ENCODE measurements at places on chromosomes 6 and 20.

DNA sequence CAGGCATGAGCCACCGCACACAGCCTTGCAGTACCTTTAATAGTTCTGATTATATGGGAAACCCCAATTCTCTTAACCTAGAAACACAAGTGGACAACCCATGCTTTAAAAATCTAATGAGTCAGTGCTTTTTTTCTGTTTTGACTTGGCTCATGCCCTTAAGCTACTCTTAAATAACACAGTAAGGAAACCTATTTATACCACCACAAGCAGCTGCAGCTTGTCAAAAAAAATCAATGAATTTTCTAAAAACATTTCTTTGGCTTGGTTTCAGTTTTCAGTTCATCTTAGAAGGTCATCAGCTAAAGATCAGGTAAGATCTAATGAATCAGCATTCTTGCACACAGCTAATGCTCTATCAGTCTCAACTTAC is 124.1 kb upstream of the DST start:
- DNase-seq, result no peak

DNA sequence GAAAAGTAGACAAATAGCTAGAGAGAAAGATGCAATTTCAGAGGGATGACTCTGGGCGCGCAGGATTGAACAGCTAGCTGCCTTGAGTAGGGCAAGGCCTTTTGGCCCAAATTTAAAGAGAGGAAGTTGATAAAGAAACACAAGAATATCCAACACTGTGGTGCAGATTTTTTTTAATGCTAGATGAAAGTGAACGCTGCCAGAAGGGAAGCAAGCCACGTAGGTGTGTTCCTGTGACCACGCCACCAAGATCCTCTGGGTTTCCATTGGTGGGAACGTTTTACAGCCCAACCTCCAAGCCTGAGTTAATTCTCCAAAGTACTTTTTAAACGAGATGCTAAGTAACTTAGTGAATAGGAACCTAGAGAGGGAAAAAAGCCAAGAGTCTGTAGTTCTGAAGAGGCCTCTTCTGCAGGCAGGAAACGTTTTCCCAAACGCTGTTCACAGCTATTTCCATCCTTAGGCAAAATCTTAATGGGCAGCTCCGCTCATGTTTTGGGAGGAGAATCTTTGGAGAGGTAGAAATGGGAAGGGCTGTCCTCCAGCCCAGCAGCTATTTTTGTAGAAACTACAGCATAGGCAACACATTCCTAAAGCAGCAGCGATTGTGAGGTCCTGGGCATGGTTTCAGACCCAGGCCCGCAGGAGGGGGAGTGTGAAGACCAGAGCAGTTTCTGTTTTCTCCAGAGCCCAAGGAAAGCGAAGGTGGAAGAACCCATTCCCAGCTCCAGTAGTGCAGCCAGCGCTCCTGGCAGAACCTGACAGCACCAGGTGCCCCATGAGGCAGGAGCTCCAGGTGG is 8.2 kb downstream of the LY86 start:
- DNase-seq, result no peak

GRCh38 chr6:22600059-22600458 is 30.7 kb downstream of the HDGFL1 start:
- no peak for DNase-seq

DNA sequence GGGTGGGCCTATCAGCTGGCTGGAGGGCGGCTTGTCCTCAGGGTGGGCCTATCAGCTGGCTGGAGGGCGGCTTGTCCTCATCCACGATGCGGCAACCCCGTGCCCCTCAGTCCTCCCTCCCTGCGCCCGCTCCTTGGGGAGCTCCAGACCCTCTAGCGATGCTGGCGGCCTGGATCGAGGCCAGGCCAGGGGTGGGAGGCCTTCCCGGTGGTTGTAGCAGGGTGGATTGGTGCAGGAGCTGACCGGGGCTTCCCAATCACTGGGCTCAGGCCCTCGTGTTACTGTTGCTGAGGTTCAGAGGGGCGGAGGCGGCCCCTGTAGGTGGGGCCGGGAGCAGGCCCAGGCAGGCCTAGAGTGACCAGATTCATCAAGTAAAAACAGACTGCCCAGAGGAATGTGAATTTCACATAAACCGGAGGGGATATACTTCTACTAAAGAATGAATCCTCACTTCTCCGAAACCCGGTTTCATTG is 8.8 kb downstream of the SLC17A9 start:
- DNase-seq, result no peak

DNA sequence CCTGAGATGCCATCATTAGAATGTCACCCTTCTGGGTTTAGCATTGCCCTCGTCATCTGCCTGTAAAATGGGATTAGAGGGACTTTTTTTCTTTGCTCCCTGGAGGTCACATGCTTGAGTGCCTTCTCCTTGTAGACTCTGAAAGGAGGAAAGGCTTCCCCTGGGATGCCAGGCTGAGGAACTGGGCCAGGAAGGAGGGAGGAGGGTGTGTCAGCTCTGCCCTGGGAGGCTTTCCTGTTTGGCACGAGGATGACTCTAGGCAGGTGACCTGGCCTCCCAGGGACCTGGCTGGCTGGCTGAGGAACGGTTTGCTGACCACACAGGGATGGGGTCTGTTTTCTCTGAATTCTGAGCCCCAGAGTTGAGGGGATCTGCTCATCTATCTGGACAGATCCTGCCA is 137.9 kb upstream of the RNF24 start:
- DNase-seq, result no peak

- no peak for DNase-seq
These were observed 178.5 kb downstream of the SASH1 start for GRCh38 chr6:148521158-148521557.

DNA sequence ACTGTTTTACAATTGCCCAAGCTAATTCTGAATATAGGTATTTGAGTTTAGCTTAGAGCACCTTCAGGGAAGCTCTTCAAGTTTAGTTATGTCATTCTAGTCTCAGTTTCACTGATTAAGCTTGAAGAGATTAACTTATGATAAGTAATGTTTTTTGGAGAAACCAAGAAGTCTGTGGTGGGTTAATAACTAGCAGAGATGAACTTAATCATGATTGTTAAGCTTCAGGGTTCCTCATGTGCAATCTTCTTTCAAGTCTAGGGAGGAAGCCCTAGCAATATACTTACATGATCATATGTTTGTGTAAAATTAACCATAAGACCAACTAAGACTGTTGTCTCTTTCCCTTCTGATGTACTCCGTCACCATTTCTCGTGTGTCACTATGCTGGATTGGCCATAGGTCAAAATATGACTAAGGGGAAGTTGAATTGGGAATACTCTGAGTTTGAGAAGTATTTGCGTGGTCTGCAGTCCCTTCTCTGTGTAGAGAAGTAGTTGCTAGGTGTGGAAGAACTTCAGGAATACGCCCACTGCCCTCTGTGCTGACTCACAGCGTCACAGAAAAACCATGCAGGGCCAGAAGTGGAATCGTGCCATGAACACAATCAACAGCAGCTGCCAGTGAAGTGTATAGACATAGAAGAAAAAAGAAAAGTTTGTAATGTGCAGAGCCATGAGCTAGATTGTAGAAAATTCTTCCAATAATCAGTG is 88.3 kb downstream of the SH3BGRL2 start:
- DNase-seq, result no peak

DNA sequence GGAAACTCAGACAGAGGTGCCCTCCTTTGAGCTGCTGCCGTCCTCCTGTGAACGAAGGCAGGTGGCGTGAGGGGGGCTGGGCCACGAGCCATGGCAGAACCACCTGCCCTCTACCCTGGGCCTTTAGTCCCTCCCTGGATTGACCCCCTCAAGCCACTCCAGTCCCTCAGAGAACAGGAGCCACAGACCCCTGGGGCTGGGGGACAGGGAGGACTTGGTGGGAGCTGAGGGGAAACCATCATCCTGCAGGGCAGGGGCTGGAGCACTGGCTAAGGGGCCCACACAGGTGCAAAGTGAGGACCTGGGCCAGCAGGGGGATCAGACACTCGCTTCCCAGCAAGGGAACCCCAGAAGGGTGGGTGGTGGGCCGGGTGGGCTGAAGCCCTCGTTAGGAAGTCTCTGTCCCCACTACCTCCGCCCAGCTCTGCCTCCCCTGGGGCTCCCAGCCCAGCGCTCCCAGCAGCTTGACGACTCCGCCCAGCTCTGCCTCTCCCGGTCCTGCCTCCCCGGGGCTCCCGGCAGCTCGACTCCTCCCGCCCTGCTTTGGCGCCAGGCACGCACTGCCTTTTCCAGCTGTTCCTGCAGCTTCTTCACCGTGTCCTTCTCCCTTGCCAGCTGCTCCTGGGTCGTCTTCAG is 44.4 kb downstream of the DSTN start:
- DNase-seq, result no peak

GRCh38 chr6:51529240-51529639 is 558.2 kb downstream of the PKHD1 start:
- no peak for DNase-seq

DNA sequence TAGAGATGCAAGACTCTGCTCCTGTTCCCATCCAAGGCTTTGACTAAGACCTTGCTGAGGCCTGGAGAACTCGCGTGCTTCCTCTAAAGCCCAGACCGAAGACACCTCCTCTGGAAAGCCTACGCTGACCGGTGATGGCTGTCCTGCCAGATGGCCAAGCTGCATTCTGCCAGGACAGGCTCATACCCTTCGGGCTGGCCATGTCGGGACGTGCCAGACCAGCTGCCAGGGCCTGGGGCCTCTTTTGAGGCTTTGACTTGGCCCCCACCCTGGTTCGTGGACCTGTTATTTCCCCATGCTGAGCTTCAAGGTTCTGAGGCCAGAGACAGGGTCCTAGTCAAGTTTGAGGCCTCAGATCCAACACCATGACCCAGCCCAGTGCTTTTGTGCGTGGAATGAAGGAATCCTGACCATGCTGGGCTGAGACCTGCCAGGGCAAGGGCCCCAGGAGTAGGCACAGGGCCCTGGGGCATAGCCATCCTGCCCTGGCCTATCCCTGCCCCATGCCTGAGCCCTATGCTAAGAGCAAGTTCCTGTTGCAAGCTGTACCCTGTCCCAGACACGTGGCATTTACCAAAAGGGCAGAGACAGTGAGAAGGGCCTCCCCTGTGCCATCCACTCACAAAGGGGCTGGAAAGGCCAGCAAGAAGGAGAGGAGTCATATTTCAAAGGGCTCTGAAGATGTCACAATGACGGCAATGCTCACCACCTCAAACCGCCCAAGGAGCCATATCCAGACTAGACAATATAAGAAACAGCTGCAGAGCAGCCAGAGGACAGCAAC is 42.8 kb downstream of the MRPL14 start:
- no peak for DNase-seq

- no peak for DNase-seq
These were observed 855.8 kb upstream of the CITED2 start for GRCh38 chr6:140230282-140230681.

DNA sequence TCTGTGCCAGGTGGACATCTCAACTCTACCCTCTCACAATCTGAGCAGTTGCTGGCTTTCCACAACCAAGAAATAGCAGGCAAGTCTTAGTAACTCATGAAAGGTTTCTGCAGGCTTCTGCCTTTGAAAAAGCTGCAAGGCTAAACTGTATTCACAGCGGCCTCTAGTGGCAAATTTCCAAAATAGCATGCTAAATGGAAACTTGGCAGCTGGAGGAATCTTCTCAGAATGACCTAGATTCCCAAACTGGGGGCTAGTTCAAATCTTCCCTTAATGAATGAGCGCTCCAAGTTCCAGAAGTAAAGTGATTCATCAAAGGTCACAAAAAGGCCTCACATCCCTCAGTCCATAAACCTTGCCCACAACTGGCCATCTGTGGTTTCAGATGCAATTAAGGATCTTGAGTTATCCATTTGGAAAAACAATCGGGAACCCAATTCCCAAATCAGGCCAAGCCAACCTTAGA is 11.9 kb upstream of the CPNE5 start:
- no peak for DNase-seq

- no peak for DNase-seq
These were observed 150.7 kb downstream of the DLL1 start for GRCh38 chr6:170140129-170140528.

DNA sequence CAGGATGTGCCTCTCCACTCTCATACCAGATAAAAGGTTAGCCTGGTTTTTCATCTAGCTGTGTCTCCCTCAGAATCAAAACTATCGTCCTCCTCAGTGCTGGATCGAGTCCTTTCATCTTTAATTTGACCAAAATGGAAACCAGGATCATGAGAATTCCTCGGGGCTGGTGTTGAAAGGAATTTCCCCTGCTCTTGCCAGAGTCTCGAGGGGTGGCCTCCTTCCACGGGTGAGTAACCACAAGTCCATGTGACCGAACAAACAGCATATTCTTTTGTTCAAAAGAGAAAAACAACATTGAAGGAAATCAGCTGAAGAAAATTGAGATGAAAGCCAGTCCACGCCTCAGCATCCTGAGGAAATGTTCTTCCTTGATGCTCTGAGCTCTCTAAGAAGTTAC is 165.9 kb upstream of the CDYL start:
- DNase-seq, result no peak

DNA sequence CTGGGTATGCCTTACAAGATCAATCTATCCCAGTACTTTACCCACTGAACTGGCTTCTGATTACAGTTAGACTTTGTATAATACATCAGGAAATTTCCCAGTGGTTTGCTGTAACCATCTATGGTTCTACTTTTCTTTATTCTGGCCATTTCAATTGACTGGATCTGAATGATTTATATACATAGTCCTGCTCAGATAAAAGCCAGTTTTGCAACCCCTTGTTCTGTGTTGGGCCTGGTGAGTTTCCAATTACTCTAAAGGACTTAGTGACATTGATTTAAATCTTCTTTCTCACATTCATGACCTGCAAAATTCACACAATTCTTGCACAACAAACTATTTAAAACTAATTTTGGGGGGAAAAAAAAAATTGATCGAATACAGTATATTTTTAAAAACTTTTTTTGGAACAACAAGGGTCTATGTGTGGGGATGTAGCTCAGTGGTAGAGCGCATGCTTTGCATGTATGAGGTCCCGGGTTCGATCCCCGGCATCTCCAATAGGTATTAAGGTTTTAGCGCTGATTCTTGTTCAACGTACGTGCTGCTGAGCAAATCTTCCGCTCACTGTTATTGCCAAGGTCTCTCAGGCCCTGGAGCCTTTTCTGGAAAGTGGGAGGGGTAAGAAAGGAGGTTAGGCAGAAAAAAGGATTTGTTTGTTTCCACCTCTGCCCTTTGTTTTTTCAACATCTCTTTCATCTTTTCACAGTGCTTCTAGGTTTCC is 117.5 kb downstream of the GPX5 start:
- DNase-seq, result no peak

DNA sequence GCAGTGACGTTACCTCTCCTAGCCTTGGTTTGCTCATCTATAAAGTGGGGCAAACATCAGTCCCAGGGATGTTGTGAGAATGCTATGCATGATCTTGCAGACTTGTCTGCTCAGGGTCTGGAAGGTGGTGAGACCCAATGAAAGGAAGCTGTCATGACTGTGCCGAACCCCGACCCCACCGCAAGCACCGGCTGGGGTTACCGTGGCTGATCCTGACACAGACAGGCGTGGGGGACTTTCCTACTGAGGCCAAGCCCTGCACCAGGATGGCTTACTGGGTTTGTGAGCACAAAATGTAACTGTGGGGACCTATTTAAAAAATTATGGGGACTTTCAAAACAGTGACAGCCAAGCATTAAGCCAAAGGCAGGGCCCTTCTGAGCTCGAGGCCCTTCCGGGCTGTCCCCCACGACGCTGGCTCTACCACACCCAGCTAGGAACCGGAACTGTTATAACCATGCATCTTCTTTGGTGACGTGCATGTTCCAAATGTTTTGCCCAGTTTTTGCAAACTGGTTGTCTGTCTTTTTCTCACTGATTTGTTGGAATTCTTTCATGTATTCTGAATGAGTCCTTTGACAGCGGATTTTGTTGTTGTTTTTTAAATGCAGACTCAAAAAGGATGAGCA is 76.6 kb upstream of the PMEPA1 start:
- no peak for DNase-seq

Data from stimulated activated CD8-positive, alpha-beta memory T cell treated with anti-CD3 and anti-CD28 coated beads, Interleukin-15, amount 100 ng/mL, for 4 hours (primary cell).